ENCODE measurements at places on chromosomes 13 and 19.

GRCh38 chr19:3983936-3984583 is 1.2 kb downstream of the EEF2 start:
- peak; percentile 53 for DNase-seq

DNA sequence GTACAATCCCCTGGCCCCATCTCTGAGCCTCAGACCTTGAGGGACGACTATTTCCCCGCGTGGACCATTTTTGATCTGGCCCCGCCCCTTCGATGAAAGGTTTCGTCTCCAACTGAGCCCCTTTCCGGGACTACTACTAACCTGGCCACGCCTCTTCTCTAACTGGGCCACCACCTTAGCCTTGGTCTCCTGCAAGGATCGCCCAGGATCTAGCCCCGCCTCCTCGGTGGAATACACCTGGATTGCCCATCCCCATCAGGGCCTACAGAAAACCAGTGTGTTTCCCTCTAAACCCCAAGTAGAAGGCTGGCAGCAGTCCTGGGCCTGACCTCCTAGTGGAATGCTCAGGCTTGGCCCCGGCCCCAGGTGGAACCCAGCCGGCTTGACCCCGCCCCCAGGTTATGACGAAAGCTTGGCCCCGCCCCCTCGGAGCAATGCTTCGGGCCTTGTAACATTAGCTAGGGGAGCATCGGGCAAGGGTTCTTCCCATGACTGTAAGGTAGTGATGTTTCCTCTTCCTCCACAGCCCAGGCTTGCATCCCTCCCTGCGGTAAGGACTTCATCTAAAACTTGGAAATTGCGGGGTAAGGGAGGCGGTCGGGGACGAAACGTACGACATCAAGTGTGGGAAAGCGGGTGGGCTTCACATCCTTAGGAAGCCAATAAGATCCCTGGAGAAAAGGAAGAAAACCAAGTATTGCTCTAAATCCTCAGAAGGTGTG is 9.1 kb downstream of the SPACA6 start:
- no peak for DNase-seq

DNA sequence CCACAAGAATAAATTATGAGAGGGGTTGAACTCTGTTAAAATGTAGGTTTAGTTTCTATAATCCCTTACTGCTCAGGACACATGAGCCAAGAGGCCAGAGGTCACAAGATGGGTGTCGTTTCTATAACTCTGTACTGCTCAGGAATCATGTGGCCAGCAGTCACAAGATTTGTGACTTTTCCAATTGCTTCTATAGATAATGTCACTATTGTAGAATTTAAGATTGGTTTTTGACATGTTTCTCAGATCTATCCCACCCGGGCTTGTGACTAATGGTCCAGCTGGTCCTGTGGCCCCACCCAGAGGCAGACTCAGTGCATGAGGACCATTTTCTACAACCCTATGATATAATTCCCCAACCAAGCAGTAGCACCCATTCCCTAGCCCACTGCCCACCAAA is 662.0 kb upstream of the KLF12 start:
- no peak for DNase-seq

- no peak for DNase-seq
Measured at GRCh38 chr13:43546251-43546650, 240.5 kb downstream of the ENOX1 start.

DNA sequence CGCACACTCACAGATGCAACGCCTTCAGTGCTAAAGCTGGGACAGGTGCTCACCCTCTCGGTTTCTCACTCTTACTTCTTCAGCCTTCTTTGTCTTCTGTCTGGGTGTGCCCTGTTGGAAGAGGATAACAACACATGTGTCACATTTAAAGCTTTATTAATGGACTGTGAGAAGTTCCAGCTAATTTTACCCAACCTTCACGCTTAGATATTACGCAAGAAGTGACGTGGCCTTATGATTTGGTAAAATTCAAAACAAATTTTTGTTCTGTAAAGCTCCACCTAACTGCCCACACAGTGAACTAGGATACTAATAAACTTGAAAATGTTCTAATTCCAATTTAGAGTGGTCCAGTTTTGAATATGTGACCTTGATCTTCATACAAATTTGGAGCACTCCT is 66.7 kb upstream of the LRCH1 start:
- no peak for DNase-seq

DNA sequence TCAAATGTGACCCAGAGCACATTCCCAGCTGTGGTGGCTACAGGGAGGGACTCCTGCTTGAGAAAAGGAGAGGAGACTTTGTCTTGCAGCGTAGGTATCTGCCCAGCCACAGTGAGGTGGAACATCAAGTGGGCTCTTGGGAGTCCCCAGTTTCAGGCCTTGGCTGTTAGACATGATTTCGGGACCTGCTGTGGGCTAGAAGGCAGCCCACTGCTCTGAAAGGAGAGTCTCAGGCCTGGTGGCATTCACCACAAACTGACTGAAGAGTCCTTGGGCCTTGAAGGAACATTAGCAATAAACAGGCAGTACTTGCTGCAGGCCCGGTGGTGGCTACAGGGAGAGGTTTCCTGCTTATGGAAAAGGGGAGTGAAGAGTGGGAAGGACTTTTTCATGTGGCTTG is 61.8 kb upstream of the TEX29 start:
- no peak for DNase-seq

- DNase-seq, result no peak
Measured at GRCh38 chr13:90956031-90956430, 391.5 kb upstream of the MIR17HG start.

DNA sequence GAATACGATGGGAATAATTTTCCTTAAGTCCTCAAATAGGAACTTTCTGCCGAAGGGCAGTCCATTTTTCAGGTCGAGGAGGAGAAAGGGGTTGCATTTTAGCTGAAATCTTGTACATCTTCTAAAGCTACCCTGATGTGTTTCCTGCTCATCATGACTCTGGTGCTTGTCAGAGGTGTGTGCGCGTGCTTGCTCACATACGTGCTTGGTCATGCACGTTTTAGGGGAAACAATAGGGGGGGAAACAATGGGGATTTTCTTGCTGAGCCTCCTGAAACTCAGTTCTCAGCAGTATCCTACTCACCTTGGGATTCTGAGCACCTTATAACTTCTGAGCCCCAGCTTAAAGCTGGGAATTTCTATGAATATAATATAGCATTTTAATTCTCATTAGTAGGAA is 44.7 kb downstream of the TM9SF2 start:
- DNase-seq, result no peak

DNA sequence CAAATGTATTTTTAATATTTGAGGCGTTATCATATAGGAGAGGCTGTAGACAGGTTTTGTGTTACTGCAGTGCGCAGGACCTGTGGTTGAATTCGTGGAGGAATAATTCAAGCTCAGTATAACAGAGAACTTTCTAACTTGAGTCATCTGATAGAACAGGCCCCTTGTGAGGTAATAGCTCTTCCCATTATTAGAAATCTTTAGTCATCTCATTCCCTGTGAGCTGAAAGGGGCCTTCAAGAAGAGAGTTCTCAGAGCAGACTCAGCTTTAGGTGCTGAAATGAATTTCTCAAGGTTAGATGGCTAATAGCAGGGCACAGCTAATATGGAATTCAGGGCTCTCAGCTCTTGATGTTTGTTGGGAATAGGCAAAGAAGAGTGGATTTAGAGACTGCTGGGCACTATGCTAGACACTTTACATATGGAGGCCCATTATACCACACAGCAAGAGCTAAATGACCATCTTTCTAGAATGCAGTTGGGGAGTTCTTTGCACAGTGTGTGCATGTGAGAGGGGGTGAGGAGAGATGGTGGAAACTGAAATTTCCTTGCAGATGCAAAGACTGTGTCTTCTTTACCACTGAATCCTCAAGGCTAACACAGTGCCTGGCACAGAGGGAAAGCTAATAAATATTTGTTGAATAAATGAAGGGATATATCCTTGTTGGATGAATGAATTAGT is 89.5 kb downstream of the DGKH start:
- DNase-seq, result no peak

- no peak for DNase-seq
Measured at GRCh38 chr19:35228177-35228930, at the start of gene FAM187B. TSS of gene FAM187B (minus strand) at chr19:35228739. CDS start at chr19:35228680, 59 bp downstream.

GRCh38 chr13:31920727-31921100 is 110.9 kb upstream of the FRY start:
- DNase-seq, result no peak

DNA sequence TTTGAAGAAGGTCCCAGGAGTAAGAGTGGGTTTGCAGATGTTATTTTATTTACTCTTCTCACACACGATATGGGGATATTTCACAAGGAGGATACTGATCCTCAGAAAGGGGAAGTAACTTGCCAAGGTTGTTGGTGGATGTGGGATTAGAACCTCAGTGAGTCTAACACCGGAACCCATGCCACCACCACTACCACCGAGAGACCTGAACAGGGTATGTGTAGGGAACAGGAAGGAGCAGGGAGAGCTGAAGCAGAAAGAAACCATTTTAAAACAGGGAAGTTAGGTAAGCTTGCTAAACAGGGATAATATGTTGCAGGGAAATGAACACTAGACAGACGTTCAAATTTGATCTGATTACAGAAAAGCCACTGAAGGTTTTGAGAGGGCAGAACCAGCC is 11.6 kb upstream of the CEACAM3 start:
- no peak for DNase-seq

DNA sequence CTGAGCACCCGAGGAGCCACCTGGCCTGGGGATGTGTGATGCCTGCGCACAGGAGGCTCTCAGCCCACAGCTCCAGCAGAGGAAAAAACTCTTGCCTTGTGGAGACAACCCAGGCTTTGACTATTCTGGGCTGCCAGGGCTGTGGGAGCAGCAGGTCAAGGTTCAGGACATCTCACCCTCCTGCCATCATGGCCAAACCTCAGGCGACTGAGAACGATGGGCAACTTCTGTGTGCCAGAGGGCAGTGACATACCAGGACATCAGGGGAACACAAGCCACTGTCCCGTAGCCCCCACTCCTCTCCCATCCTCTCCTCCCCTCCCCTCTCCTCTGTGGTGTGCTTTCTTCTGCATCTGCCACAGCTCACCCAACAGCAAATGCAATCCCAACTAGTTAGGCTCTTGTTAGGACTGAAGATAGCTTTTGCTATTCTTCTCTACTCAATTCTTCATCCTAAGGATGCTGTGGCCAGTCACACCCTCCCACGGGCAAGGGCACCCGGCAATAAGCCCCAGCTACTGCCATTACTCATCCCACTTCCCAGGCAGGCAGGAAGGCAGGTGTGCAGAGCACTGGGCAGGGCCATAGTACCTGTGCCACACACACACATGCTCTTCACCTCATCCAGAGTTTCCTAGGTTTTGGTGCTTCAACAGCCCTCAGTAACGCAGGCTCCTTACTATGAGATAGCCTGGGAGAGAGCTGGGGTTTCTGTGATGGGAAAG is 16.8 kb downstream of the ELL start:
- no peak for DNase-seq

DNA sequence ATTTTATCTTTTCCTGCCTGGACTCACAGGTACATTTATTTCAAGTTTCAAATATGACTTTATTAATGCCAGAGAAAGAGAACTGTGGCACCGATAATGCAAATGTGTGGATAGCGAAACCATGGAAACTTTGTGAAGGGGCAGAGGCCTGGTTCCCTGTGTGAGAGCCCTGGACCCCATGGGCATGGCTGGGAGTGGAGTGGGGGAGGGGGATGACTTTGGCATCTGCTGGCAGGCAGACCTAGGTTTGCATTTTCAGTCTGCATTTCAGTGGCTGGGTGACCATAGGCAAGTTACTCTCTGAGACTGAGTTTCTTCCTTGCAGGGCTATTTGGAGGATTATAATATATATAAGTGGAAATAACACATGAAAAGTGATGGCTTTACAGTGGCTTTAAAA is 163.8 kb upstream of the TMTC4 start:
- no peak for DNase-seq

DNA sequence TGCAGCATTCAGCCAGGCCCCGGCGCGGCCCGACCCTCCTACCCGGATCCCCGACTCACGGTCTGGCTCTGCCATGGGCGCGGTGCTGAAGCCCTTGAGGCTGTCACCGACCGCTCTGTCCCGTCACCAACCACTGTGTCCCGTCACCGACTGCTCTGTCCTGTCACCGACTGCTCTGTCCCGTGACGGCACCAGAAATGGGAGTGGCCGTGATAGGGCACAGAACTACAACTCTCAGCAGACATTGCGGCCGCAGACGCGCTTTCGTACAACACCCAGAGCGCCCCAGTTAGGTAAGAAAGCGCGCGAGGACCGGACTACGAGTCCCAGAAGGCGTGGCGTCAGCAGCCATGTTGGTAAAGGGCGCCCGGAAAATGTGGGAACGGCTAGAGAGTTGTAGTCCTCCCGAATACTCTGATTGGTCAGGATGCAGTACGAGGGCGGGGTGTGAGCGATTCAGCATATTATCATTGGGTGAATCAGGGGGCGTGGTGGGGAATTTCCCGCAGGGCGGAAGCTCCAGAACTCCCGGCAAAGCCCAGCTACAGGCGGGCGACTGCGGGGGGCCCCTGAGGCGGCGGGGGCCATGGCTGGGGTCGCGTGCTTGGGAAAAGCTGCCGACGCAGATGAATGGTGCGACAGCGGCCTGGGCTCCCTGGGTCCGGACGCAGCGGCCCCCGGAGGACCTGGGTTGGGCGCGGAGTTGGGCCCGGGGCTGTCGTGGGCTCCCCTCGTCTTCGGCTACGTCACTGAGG is at the start of the genes NFKBIB and SIRT2:
Gene NFKBIB, plus strand, starts transcription at position 523 of the 755 bp plus-strand sequence. Its CDS starts 64 bp downstream, at position 587.
Gene SIRT2, minus strand, starts transcription at position 172 of the 755 bp plus-strand sequence. Its CDS starts 97 bp downstream, at position 75.
- DNase-seq, result peak; percentile 99

GRCh38 chr13:98214008-98214643 is 37.1 kb upstream of the RNF113B start:
- peak; percentile 59 for DNase-seq

DNA sequence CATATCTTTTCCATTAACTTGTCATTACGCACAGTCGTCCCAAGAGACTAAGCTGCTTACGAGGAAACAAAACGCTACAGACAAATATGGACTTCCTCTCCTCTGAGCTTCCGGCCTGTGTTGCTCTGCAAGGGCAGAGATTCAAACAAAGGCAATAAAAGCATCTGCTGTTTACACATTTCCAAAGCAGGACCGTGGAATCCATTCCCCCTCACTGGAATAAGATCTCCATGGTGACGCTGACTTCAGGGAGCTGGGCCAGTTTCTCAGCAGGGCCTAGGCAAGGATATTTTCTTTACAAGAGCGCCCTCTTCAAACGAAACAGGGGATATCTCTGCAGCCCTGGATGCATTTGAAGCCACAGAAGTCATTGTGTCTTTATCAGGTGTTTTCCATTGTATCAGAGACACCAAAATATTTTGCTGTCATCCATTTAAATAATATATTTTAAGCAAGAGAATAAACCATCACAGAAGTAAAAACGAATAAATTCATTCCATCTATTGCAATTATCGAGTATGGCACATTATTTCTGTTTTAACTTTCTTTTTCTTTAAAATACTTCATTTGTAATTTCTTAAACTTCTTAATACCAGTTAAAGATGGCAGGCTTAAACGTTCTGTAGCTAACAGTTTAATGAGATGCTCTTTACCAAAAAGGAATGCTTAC is 177.5 kb downstream of the DCLK1 start:
- peak; percentile 32 for DNase-seq

- DNase-seq, result no peak
Measured at GRCh38 chr19:15276620-15277215, 44.5 kb upstream of the EPHX3 start.

- DNase-seq, result no peak
Measured at GRCh38 chr13:66926851-66927524, 303.1 kb downstream of the PCDH9 start.

DNA sequence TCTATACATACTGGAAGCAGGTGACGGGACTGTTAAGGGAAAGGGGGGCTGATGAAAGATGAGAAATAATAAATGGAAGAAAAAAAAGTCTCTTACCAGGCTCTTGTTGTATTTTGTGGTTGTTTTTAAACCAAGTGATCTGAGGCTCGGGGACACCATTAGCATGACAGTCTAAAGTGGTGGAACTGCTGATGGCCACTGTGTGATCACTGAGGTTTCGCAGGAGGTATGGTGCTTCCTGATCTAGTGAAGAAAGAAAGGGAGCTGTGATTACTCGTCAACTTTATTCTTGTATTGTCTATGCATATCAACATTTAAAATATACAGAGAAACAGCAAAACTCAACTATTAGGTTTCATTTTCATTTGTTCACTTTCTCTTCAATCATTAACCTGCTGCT is 110.1 kb downstream of the FLT1 start:
- DNase-seq, result no peak

Measured in hepatic stellate cell (primary cell).